Foreskin keratinocyte (primary cell): ENCODE measurements at places on chromosomes 11 and 22. TPM values are rescaled to one million over a fixed set of nuclear protein-coding genes. Genes with fewer than 3 reads are reported as not detected.

Gene RAC2
- 75.9 and 77.0 TPM in 2 replicates for total RNA-seq

GRCh38 chr22:48088926-48089536 lies 1326.6 kb downstream of the TBC1D22A start:
- DNase-seq, result no peak

Gene CENPM
- 29.0 and 33.2 TPM in 2 replicates for total RNA-seq

Gene GRIK4
- total RNA-seq, result not detected in 2 replicates

DNA sequence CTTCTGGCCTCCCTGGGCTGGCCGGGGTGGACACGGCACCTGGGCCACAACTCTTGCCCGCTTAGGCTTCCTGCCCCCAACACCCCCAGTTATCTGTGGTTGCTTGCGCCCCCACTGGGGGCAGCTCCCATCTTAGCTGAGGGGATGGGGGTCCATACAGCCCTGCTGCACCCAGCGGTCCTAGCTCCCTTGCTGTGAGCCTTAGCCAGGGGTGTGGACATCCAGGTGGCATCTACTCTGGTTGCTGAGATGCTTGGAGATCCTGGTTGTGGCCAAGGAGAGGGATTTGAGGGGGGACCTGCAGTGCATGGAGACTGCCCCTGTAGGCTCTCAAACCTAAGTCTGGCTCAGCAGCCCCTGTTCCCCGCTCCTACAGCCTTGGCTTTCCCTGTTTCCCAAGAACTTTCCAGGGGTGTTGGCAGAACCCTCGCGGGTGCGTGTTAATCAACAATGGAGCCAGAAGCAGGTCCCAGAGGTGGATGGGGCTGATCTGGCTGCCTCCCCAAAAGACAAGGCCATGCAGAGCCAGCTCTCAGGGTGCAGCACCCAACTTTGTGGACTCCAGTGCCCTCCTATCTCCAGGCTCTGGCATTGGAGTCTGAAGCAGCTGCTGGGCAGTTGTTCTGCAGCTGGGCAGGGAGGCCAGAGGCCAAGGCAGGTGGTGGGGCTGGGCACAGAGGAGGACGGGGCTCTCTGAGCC lies 3.3 kb downstream of the KCNQ1 start:
- no peak for DNase-seq

GRCh38 chr11:66727282-66728037 lies 1.6 kb downstream of the SPTBN2 start:
- no peak for DNase-seq

DNA sequence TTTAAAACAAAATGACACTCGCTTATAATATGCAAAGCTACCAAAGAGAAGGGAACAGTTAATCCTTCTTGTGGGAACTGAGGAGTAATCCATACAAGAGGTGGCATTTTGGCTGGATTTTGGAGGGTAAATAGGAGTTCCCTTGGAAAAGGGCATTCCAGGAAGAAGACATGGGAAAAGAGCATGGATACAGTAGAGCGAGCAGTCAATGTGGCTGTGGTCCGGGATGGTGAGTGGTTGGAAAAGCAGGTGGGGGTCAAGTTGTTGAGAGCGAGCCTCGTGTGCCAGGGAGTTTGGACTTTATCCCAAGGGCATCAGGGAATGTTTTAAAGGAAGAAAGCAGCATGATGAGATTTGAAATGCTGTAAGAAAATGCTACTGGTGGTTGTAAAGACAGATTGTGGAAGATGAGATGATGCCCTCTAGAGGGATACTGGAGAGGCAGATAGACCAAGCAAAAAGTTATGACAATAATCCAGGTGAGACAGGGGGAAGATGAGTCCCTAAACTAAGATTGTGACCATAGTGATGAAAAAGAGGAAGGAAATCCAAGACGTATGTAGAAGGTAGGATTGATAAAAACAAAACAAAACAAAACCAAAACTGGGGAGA lies 3.8 kb upstream of the MMP7 start:
- no peak for DNase-seq

GRCh38 chr11:95641495-95641894 lies 148.1 kb downstream of the FAM76B start:
- peak; percentile 28 for DNase-seq

DNA sequence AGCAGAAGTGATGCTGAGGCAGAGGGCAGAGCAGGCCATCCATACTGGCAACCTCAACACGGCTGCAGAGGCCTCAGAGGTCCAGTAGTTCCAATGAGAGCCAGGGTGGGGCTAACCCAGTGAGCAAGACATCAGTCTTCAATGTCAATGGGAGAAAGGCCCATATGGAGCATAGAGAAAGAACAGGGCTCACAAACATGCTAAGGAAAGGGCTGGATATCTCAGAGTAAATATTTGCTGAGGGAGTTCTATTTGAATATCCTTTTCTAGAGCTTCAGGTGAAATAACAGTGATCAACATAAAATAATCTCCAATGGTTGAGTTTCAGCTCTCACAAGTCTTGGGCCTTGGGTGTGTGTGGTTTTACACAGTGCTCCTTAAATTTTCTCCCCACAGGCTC lies 50.8 kb upstream of the CCDC90B start:
- DNase-seq, result no peak

- DNase-seq, result no peak
Measured at GRCh38 chr22:32832174-32832573, 30.7 kb downstream of the TIMP3 start.

DNA sequence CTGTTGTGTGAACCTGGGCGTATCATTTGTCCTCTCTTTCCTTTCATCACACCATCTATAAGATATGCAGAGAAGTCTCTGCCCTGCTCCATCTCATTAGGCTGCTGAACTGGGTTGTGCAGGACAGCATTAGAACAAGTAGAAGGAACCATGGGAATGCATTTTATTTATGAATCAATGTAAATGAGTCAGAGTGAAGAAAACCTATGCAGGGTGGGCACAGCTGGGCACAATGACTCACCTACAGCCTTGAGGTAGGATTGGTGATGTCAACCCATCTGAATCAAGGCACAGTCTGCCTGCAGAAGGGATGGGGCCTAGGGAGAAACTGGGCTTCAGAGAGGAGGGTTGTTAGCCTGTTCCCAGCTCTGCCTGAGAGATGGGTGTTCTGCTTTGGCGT lies 123.4 kb downstream of the CSNK2A3 start:
- peak; percentile 94 for DNase-seq

DNA sequence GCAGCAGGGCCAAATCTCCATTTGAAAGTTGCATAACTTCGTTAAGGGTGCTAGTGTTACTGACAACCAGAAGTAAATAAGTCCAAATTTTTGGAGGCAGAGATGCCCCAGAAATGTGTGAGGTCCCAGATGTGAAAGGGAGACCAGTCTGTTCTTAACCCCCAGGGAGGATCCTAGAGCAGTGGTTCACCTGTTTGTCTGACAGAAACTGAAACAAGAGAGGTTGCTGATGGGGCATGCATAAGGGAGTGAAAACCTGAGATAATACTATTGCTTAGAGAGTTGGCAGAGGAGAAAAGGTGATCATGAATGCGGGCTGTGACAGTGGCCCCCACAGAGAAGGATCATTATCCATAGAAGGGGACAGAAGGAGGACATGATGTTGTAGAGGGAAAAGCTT lies 3.8 kb downstream of the CBLIF start:
- DNase-seq, result no peak
